ENCODE measurements at places on chromosomes 4 and X.

DNA sequence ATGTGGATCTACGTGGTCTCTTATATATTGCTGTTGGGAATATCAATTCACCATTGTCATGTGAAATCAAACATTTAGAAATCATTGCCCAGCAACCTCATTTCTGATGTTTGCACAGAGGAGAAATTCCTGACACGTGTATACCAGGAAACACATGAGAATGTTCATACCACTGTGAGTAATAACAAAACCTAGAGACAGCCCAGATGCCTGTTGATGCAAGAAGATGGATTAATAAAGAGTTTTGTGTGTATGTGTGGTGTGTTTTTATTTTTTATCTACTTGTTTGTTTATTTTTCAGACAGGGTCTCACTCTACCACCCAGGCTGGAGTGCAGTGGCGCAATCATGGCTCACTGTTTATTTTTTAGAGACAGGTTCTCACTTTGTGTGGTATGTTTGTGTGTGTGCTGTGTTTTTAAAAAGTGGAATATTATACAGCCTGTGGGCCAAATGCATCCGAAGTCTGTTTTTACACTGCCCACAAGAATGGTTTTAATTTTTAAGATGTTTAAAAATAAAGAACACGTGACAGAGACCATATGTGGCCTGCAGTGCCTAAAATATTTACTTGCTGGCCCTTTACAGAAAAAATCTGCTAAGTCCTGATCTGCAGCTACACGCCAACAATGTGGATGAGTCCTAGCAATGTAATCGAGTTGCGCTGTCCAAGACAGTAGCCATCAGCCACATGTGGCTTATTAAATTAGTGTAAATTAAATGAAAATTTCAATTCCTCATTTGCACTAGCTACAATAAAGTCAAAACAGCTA is 39.2 kb downstream of the TXLNG start:
- no peak for DNase-seq

- no peak for DNase-seq
Measured at GRCh38 chr4:33369446-33369845, 2649.3 kb downstream of the PCDH7 start.

GRCh38 chr4:7139167-7139982 is 53.0 kb upstream of the SORCS2 start:
- no peak for DNase-seq

DNA sequence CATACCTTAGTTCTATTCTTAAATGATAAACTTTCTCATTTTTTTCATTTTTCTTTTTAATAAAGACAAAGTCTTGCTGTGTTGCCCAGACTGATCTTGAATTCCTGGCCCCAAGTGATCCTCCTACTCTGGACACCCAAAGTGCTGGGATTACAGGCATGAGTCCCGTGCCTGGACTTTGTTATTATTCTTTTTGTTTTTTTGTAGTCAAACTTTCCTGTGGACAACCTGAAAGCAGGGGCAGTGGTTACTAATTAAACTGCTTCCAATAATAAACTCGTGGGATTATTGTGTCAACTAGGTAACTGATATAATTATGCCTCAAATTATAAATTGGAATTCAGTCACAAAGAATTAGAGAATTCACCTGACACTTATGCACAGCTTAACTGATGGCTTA is 107.8 kb upstream of the RAPGEF2 start:
- DNase-seq = no peak

- no peak for DNase-seq
Measured at GRCh38 chr4:68865188-68865638, 49.4 kb downstream of the UGT2B10 start.

DNA sequence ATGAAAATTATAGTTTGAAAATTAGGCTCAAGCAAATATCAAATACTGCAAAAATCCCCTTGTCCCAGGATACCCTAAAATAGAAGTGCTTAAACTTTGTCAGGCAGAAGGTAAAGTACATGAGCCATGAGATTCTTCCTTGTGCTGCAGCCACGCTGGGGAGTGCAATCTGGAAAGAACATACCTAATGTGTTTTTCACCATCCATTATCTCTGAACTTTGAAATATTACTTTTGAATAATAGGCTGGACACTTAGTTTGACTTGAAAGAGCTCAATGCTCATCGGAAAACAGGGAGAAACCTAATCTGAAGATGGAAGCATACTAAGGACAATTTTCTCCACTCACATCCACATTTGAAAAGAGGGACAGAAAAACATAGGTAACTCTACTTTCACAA is 18.9 kb downstream of the THAP9 start:
- DNase-seq = no peak

GRCh38 chr4:88511236-88511635 is 12.3 kb downstream of the PYURF start:
- no peak for DNase-seq

DNA sequence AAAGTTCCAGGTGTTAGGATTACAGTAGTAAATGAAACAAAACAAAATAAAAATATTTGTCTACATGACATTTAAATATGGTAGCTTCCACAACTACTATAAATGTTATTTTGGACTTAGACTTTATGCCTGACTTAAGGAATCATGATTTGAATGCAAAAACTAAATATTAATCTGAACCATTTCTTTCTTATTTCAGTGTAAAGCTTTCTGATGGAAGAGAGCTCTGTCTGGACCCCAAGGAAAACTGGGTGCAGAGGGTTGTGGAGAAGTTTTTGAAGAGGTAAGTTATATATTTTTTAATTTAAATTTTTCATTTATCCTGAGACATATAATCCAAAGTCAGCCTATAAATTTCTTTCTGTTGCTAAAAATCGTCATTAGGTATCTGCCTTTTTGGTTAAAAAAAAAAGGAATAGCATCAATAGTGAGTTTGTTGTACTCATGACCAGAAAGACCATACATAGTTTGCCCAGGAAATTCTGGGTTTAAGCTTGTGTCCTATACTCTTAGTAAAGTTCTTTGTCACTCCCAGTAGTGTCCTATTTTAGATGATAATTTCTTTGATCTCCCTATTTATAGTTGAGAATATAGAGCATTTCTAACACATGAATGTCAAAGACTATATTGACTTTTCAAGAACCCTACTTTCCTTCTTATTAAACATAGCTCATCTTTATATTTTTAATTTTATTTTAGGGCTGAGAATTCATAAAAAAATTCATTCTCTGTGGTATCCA is 1.6 kb downstream of the CXCL8 start:
- no peak for DNase-seq

DNA sequence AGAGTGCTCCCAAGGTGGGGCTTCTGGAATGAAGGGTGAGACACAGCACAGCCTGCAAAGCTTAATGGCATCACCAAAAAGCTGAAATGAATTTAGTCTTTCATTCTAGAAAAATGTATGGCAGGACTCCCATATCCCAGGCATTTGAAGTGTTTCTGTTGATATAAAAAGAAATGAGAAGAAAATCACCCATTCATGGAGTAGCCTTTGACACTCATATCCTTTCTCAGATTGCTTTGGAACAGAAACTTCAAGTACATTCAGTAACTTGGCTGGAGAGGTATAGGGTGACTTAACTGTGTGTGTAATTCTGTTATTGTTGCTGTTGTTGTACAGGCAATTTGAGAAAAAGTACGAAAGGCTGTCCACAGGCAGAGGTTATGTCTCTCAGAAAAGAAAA is 35.3 kb downstream of the C4orf54 start:
- DNase-seq = no peak

DNA sequence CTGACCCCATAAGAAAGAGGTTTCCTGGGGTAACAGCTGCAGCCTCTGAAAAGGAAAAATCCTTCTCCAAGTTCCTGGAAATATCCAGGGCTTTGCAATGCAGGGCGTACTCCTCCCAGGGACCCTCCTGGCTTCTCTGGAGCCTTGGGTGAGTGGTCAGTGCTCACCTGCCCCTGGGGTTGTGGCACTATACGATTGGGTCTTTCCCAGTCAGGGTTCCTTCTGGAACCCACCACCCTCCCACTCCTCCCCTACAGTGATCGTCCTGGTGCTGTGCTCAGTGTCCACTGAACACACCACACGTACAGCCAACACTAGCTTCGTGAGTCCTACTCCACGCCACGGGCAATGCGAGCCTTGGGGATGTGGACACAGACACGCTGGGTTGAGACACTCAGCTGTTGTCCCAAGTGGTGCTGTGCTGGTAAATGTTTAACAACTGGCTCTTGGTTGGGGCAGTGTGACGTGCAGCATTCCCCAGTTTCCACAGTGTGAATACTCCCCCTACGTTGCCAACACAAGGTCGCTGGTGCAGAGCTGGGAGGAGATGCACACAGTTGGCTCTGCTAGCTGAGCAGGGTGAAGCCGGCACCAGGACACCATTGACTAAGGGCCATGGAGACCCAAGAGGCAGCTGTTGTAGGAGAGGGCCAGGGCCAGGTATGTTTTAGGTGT is 65.4 kb downstream of the HTRA3 start:
- no peak for DNase-seq

GRCh38 chr4:12633053-12633651 is 851.0 kb downstream of the RAB28 start:
- DNase-seq = peak; percentile 47

DNA sequence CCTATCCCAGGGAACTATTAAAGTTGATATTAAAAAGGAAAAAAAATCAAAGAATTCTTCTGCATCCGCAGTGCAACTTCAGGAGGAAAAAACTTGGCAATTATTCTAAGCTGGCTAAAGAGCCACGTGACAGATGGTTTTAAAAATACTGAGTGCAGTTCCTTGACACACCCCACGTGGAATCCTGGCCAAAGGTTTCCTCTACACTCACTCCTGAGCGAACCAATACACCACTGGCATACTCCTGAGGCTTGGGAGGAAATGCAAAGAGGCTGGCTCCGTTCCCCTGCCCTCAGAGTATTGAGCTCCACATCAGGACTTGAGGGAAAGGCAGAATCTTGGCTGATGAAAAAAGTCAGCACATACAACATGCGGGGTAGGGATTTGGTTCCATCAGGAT is 133.8 kb upstream of the ATP6AP2 start:
- no peak for DNase-seq

- no peak for DNase-seq
Measured at GRCh38 chr4:61740886-61741285, 540.8 kb downstream of the ADGRL3 start.

DNA sequence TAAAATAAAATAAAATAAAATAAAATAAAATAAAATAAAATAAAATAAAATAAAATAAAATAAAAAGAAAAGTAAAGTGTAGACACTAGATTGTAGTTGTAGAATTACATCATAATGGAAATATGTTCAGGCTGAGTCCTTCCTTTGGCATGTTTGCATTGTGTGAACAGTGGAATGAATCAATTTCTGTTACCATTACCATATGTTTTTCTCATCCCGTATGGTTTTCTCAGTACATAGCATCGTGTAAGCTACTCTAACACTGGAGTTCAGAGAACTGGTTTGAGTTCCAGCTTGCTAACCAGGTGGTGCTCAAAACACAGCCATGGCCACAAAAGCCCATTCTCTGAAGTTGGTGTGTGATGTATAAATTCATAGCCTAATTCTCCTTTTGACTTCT is 45.9 kb downstream of the USP11 start:
- DNase-seq = no peak

DNA sequence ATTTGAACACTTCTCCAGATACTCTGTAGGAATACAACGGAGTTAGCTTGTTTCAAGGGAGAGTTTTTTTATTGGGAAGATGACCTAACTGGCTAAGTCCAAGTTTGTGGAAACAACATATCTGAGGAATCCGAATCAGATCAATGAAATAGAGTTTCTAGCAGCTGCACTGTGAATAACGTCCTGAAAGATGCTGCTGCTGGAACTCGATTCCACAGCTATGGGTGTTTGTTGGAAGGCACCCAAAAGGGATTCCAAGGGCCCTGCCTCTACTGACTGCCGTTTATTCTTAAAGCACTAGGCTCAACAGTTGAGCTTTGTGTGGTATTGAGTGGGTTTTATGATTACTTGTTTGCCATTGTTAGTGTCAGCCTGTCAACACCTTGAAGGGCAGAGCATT is 6.6 kb upstream of the GBA3 start:
- DNase-seq = no peak

GRCh38 chrX:37905436-37906147 is 58.2 kb upstream of the DYNLT3 start:
- DNase-seq = no peak

GRCh38 chr4:4388836-4389575 is 2.1 kb downstream of the NSG1 start:
- no peak for DNase-seq

GRCh38 chr4:15690020-15690809 is 8.6 kb downstream of the FAM200B start:
- no peak for DNase-seq

DNA sequence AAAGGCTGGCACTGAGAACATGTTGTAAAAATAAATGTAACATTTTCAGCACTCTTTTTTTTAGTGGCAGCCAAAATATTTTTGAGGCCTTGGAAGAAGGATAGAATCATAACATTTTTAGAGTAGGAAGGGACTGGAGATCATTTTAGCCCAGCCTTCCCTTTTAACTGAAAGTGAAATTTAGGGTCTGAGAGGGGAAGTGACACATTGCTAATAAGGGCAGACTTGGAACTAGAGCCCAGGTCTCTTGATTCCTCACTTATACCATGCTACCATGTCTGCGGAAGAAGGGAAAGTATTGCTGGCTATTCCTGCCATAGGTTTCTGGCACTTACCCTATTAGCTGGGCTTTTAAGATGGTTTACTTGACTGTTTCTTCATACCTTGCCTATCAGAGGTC is 4.8 kb downstream of the WDR44 start:
- no peak for DNase-seq

GRCh38 chr4:8647094-8647570 is 54.6 kb downstream of the CPZ start:
- no peak for DNase-seq

GRCh38 chr4:42904986-42905385 is 12.5 kb downstream of the GRXCR1 start:
- DNase-seq = no peak

DNA sequence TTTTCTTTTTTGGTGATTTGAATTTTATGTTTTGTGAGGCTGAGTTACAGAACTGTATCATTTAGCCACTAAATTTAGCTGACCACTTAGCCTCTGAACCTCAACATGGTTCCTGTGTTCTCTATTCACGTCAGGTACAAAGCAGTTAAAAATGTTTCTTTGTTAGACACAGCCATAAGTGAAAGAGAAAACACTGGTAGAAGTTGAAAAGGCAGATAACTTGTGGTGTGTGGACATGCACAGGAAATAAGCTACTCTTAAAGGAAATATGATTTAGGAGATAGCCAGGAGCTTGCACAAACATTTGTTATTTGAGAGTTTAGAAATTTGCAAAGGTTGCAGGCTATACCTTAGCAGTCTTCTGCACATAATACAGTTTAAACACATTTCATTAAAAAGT is 171.0 kb upstream of the RPS6KA3 start:
- no peak for DNase-seq

DNA sequence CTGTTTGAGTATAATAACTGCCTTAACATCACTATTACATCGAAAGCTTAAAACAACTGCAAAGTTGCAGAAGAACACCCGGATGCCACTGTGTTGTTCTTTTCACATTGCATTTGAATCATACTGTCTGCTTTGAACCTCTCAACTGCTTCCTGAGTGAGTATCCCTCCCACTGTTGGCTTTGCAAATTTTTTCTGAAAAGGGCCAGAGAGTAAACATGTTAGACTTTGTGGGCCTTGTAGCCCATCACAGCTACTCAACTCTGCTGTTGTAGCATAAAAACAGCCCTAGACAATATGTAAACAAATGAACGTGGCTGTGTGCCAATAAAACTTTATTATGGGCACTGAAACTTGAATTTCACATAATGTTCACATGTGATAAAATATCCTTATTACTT is 76.1 kb downstream of the NSG1 start:
- no peak for DNase-seq
